GM20000 (cell line): ENCODE measurements at places on chromosomes 5 and 9.
A peak's percentile ranks its signal among the peaks of the same experiment; 100 is the strongest.

- DNase-seq: no peak
Measured at GRCh38 chr9:134189145-134189469, 24.7 kb upstream of the RNU6ATAC start.

- no peak for DNase-seq
Measured at GRCh38 chr5:143148771-143149170, 254.7 kb downstream of the NR3C1 start.

GRCh38 chr5:69492923-69493395, 369 bp downstream of the OCLN start:
- peak; percentile 80 for DNase-seq

GRCh38 chr9:135648494-135649410, 9.4 kb upstream of the GLT6D1 start:
- no peak for DNase-seq

DNA sequence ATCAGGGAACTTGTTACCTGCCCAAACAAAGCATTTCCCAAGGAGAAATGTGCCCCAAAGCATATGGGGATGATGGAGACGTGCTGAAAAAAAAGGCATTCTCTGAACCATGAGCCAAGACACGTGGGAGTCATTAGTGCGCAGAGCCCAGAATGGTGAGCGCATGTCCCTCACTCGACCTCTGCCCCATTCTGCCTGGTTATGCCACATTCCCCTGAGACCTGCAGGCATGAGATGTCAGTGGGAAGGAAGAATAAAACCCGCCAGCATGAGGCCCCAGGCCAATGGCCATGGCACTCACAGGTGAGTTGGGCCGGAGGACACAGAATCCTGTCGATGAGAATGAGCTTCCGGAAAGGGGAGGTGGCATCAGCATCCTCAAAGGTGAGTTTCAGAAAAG, 228.9 kb downstream of the CDK5RAP2 start:
- DNase-seq: no peak
